NCI-H2081 (cell line): ENCODE measurements at places on chromosomes 12 and 14.
A peak's percentile ranks its signal among the peaks of the same experiment; 100 is the strongest.

GRCh38 chr14:62001963-62002362 lies 239.7 kb downstream of the SNAPC1 start:
- DNase-seq, result no peak

- no peak for DNase-seq
Observed at GRCh38 chr14:69693801-69694729, 72.9 kb upstream of the SRSF5 start.

DNA sequence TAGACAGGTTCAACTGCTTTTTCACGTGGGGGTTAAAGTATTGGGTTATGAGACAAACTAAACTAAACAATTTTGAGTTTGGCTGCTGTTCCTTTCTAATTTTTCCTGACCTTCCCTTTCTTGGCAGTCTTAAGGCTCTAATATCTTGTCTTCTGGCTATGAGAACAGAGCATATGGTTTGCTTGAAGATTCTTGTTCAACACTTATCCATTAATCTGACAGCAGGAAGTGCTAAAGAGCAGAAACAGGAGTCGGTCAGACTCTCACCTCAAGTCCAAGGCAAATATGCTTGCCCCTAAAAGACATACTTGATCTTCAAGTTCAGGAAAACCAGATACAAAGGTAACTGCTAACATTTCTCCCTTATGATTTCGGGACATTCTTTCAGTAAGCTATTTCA lies 52.6 kb upstream of the KCNJ8 start:
- no peak for DNase-seq

DNA sequence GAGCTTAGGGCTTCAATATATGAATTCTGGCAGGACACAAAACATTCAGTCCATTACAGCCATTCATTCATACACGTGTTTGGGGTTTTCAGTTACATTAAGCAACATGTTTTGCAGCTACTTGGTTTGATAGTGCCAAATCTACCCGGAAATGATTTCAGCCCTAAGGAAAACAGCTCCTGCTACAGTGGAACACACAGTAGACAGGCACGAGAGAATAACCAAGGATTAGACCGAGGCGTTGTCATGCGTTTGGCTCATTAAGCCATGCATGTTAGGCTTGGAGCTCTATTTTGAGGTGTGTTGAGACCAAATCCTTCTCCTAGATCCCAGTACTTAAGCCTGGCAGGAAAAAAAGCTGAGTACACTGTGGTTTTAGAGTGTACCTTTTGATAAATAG lies 177.4 kb downstream of the PRKCH start:
- DNase-seq, result no peak

DNA sequence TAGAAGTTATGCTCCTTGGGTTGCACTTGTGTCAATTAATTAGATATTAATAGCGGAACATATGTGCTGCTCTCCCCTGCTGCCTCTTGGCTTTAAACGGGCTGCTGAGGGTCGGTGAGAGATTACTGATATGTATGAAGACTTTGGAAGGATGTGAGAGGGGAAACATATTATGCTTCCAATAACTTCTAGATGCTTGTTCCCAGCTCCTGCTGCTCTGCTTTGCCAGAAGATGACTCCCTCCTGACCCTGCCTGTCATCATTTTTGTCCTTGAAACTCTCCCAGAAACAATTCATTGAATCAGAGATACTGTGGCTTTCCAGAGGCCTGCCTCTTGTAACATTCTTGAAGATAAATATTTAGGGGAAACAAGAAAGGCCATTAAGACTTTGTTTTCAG lies 300.1 kb upstream of the STXBP6 start:
- DNase-seq, result no peak

GRCh38 chr14:23123419-23123818 lies 4.4 kb upstream of the CEBPE start:
- DNase-seq, result peak; percentile 10

- no peak for DNase-seq
Observed at GRCh38 chr14:95662376-95663186, 23.6 kb upstream of the TCL1B start.

DNA sequence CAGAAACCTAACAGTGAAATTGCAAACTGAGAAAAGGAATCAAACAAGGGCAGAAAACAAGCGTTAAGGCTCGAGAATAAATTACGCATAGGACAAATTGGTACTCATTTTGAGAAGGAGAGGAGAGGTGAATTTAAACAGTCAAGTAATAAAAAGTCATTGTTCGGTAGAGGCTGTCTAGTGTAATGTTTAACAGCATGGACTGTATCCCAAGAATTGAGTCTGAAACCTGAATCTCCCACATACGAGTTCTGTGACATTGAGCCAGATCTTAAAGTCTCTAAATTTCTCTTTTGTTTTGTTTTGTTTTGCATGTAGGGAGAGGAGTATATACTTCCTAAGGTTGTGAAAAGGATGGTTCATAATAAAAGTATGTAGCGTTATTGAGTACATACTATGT lies 216.5 kb upstream of the BTG1 start:
- no peak for DNase-seq

- DNase-seq, result peak; percentile 13
Observed at GRCh38 chr14:83071888-83072501, 1538.3 kb upstream of the SEL1L start.

GRCh38 chr12:127629066-127629820 lies 637.7 kb upstream of the TMEM132C start:
- DNase-seq, result peak; percentile 40

DNA sequence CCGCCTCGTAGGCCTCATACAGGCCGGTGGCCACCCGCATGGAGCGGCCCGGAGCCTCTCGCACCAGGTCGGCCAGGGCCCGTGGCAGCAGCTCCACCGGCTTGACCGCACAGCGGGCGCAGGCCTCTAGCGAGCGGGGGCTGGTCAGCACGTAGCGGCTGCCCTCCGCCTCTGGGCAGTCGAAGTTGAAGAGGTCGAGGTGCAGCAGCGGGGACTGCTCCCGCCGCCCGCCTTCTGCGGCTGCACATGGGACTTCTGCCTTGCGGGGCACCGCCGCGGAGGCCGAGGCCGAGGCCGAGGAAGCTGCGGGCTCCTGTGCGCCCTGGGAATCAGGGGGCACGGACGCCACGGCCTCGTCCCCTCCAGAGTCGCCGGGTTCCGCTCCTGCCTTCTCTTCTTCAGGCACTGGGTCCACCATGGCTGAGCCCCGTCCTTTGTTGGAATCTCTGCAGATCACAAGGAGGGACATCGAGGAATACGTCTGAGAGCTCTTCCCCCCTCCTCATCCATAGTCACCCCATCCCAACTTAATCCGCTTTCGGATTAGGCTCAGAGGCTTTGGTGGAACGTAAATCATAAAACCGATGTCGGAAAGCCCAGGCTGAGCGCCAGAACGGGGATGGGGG lies 1.4 kb downstream of the CCDC177 start:
- DNase-seq, result no peak

DNA sequence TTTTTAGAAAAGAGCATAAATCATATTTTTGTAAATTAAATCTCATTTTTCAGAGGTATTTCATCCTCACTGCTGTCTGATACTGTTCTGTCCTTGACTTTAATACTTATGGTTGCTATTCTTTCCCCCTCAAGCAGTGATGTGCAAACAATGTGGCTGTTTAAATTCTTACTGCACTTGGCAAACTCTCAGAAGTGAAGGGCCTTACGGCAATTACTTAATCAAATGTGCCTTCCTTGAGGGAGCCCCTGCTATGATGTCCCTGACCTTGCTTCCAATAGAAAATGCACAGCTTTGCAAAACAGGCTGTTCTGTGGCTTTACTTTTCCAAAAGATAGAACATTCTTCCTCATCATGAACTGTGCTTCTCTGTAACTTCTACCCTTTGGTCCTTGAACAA lies 35.2 kb downstream of the UBE3B start:
- DNase-seq, result no peak

GRCh38 chr12:10191865-10192264 lies 13.0 kb downstream of the TMEM52B start:
- DNase-seq, result no peak

DNA sequence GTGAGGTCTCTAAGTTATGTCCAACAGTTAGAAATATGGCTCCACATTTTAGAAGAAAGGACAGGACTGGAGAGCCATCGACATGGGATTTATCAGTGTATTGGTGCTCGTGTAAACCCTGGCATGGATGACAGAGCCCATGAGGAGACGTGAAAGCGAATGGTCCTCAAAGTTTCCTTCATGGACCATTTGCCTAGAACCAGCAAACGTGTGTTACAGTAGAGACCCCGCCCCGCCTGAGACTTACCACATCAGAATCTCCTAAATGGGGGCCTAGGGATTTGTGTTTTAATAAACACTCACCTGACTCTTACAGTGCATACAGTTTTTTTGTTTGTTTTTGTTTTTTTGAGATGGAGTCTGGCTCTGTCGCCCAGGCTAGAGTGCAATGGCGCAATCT lies 12.2 kb downstream of the EVL start:
- no peak for DNase-seq

- DNase-seq, result no peak
Observed at GRCh38 chr12:59583003-59583712, 12.7 kb upstream of the SLC16A7 start.

DNA sequence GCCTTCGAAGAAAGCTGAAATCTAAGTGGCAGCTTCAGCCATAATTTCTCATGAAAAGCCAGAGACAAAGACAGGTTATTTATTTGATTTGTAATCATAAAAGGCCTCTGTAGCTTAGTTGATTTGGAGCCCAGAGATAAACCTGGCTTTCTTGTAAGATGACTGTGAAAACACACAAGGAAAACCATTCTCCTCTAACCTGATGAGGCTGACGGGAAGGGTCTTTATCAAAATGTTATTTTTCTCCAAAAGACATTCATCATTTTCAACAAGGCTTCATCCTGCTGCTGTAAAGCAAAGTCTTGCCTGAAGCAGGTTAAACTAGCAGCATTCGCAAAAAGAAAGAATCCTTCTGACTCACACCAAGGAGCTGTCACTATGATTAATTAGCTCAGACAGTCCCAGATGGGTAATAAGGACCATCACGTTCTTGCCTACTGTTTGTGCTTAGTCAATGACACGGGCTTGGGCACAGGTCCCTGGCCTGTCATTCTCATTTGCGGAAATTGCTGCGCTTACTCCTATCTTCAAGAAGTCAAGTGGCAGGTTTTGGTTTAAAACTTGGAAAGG lies 286.6 kb downstream of the C12orf75 start:
- no peak for DNase-seq

DNA sequence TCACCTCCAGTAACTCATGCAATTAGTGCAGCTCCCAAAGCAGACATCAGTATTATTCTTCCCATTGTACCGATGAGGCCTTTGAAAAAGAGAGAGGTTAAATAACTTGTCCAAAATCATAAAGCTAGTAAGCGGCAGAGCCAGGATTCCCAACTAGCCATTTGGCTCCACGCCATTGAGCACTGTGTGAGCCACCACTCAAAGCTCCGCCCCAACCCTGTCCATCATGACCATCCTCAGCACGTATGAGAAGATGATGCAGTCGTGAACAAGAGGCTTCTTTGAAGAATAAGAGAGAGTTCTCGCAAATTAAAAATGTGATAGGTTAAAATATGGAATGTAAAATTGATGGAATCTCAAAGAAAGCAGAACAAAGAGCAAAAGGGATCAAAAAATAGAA lies 14.6 kb downstream of the CLMN start:
- DNase-seq, result no peak

- no peak for DNase-seq
Observed at GRCh38 chr14:33737446-33737845, 213.4 kb downstream of the EGLN3 start.

- no peak for DNase-seq
Observed at GRCh38 chr12:123760267-123760938, 1.7 kb upstream of the DNAH10 start.

DNA sequence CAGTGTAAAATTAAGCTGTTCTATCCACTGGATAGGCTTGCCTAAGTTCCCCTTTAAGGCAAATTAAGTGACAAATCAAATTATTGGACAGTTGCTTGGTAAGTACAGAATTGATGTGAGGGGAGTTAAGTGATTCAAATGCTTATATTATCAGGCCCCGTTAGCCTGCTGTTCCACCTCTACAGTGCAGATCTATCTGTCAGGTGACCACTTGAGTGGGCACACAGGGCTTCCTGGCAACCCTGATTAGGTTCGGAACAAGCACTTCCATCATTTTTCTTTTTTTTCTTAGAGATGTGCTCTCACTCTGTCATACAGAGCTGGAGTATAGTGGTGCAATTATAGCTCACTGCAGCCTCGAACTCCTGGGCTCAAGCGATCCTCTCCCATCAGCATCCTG lies 453.8 kb downstream of the RAD51B start:
- DNase-seq, result no peak

GRCh38 chr14:61713724-61714437 lies 18.6 kb downstream of the HIF1A start:
- DNase-seq, result no peak

DNA sequence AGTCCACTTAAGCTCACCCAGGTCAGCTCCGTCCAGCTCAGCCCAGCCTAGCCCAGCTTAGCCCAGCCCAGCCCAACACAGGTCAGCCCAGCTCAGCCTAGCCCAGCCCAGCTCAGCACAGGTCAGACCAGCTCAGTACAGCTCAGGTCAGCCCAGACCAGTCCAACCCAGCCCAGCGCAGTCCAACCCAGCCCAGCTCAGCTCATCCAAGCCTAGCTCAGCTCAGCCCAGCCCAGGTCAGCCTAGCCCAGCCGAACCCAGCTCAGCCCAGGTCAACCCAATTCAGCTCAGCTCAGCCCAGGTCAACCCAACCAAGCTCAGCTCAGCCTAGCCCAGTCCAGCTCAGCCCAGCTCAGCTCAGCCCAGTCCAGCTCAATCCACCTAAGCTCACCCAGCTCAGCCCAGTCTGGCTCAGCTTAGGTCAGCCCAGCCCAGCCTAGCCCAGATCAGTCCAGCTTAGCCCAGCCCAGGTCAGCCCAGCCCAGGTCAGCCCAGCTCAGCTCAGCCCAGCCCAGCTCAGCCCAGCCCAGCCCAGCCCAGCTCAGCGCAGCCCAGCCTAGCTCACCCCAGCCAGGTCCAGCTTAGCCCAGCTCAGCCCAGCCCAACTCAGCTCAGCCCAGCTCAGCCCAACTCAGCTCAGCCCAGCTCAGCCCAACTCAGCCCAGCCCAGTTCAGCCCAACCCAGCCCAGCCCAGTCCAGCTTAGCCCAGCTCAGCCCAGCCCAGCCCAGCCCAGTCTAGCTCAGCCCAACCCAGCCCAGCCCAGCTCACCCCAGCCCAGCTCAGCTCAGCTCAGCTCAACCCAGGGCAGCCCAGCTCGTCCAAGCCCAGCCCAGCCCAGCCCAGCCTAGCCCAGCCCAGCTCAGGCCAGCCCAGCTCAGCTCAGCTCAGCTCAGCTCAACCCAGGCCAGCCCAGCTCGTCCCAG lies 184.0 kb downstream of the TMEM121 start:
- no peak for DNase-seq

GRCh38 chr14:22086131-22086530 lies 412.5 kb upstream of the OR4E1 start:
- DNase-seq, result no peak

DNA sequence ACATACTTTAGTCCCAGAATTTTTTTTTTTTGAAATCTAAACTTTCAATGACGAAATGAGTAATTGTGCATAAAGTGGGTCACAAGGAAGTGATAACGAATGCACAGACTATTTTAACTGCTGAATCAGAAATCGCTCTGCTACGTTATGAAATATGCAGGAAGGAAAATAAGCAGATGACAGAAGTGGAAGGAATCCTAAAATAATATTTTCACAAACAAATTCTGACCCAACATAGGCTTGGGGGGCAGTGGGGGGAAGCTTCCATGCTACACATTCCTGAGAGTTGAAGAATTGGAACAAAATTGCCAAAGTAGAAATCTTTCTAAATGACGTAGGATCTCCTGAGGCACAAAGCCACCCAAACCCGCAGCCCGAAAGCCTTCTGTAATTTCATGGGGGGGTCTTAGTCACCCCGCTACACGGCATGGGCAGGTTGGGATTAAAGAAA lies 89.6 kb downstream of the ARF6 start:
- no peak for DNase-seq

GRCh38 chr14:105146181-105146975 lies 22.2 kb downstream of the JAG2 start:
- no peak for DNase-seq

- DNase-seq, result no peak
Observed at GRCh38 chr12:116196752-116197718, 80.5 kb downstream of the MED13L start.
